ENCODE measurements at places on chromosomes 6 and 20.

DNA sequence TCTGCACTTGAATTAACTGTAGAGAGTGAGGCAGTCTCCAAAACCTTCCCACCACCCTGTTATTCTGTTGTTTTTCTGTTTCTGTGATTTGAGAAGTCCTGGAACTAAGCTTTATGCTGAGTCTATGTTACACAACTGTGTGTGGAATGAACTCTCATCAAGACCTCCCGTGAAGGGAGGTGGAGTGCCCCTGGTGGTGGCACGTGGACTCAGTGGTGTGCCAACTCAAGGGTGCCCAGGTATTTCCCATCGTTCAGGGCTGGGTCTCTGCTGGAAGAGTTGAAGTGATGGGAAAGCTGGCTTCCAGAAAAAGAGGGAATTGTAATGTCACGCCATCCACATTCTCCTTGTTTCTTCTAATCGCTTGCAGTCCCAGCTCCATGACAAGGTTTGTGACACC, 374.2 kb downstream of the SMOC2 start:
- DNase-seq, result no peak

DNA sequence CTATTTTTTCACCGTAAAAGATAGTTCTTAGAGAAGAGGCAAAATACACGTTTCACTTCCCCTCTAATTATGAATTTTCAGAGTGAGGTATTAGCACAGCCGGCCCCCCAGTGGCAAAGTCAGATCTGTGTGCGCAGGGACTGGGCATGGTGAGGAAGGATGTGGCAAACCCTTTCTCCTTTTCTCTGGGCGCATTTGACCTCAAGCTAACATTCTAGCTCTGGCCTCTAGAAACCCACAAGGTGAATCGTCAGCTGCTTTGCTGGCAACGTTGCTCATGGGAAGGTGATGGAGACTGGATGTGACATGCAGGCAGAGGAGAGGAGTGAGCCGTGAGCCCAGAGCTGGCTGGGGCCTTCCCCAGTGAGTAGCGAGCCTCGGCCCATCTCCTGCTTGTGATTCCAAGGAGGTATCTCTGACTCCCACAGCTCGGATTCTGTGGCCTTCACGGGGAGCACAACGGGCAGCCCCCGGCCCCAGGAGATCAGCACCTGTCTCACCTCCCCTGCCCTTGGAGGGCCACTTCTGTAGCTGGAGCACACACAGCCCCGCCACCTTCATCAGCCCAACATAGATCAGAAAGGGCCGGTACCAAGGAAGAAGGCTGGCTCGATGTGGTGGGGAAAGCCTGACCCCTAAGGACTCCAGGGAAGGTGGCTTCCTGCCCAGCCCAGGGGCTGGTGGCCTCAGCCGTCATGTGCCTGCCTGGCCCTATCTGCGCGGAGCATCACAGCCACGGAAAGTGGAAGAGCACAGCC, 152.8 kb downstream of the TAF4 start:
- no peak for DNase-seq

DNA sequence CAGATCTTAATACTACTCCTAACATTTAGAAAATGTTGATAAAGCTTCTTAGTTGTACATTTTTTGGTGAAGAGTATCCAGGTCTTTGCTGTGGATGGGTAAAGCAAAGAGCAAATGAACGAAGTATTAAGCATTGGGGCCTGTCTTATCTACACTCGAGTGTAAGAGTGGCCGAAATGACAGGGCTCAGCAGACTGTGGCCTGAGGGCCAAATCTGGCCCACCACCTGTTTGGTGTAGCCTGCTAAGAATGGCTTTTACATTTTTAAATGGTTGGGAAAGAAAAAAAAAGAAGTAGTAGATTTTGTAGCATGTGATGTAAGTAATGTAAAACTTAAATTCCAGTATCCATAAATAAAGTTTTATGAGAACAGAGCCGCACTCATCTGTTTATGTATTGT, 19.4 kb upstream of the MAPK13 start:
- no peak for DNase-seq

DNA sequence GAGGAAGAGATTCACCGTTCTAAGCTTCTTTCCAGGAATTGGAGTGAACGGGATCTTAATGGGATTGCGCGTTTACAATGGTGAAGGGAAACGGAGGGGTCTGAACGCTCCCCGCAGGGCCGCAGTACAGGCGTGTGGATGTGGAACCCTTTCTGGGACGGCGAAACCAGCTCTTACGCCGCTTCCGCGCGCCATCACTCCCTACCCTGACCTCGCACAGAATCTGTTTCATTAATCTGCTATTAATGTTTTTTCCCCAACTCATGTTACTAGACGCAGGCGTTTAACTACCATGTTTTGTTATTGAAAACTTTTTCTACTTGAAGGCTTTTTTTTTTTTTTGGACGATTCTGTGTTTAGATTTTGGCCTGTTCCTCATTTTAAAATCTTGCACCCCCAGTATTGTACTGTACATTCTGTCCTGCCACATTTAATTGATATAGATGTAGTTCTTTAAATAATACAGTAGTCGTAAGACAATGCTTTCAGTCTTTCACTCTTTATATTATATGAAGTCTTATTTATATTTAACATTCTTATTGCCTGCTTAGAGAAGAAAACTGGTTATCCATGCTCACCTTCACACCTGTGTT, 696 bp upstream of the SUPT3H start:
- no peak for DNase-seq

- DNase-seq, result no peak
Measured at GRCh38 chr6:43671011-43671800, 16.4 kb downstream of the MRPS18A start.

DNA sequence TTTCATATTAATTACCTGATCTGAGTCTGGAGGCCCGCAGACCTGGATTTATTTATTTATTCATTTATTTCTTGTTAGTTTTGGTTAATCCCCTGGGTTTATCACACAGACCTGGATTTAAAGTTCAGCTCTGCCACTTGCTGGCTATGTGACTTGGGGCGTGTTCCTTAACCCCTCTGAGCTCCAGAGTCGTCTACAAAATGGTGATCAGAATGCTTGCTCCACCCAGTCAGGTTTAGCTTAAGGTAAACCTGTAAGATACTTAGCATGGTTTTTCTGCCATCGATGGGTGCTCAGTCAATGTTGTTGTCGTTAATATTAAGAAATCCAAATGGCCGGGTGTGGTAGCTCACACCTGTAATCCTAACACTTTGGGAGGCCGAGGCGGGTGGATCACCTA, 23.4 kb downstream of the SHLD1 start:
- DNase-seq, result no peak

GRCh38 chr6:13074415-13075140, 253.8 kb downstream of the TBC1D7 start:
- no peak for DNase-seq

- no peak for DNase-seq
Measured at GRCh38 chr6:38438097-38438496, 201.6 kb downstream of the BTBD9 start.

GRCh38 chr6:91080871-91081270, 494.0 kb upstream of the MAP3K7 start:
- DNase-seq, result no peak

GRCh38 chr20:55116598-55116997, 641.2 kb downstream of the DOK5 start:
- no peak for DNase-seq

GRCh38 chr20:11808841-11809240, 108.9 kb upstream of the BTBD3 start:
- DNase-seq, result no peak

Data from activated naive CD4-positive, alpha-beta T cell (primary cell).